Kidney glomerular epithelial cell (primary cell): ENCODE measurements at places on chromosomes 1 and 21.

DNA sequence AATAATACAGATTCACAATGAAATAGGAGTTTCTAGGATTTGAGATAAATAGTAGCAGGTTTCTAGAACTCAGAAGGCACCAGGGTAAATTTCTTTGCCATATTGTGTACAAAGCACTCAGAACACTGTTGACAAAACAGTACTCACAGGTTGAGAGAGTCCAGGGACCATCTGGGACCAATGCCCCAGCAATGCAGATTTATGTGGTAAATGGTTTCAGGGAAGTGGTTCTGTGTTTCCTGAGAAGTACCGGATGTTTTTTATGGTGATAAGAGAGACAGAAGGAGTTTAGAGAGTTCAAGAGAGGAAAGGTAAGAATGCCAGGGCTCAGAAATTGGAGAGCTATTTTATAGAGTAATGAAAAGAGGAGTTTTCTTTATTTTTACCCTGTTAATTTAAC, 29.6 kb upstream of the DIPK1A start:
- no peak for DNase-seq

- no peak for DNase-seq
Measured at GRCh38 chr1:84973498-84974334, 23.2 kb downstream of the MCOLN2 start.

GRCh38 chr1:111535256-111536191, 32.1 kb upstream of the ADORA3 start:
- no peak for DNase-seq

GRCh38 chr21:39153373-39153772, 29.9 kb downstream of the PSMG1 start:
- no peak for DNase-seq

- DNase-seq, result peak; percentile 51
Measured at GRCh38 chr1:150364231-150365003, 470 bp downstream of the RPRD2 start.

DNA sequence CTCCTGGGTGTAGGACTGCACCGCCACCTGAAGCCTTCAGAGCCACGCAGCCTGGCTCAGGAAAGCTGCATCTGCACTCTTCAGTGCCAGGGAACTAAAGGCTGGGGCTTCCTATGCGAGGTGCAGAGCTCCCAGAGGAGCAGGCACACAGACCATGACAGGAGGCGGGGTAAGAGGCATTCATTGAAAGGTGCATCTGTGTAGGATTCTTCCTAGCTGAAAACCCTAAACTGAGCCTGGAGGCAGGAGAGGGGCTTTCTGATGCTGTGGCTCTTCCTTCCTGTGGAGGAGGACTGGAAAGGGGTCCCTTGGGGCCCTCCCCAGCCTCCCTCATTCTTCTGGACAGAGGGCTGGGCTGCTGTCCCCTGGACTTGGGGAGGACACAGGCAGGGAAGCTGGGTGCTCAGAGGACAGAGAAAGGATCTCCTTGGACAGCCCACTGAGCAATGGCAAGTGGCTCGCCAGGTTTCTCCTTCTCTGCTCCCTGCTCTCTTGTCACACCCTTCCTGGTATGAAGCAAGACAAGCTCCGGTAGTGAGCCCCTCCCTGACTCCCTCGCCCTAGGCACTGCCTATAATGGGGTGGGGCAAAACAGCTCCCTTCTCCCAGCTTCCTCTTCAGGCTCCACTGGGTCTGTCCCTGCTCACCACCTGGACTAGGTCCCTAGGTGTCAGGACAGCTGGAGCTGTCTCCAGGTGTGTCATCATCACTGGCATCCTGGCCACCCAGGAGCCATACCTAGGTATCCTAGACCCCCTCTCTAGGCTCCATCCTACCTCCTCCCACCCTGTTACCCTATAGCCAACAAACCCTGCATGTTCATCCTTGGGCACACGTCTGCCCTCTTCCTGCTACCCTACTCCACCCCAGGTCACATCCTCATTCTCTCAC, 20.0 kb downstream of the S100A6 start:
- DNase-seq, result no peak

DNA sequence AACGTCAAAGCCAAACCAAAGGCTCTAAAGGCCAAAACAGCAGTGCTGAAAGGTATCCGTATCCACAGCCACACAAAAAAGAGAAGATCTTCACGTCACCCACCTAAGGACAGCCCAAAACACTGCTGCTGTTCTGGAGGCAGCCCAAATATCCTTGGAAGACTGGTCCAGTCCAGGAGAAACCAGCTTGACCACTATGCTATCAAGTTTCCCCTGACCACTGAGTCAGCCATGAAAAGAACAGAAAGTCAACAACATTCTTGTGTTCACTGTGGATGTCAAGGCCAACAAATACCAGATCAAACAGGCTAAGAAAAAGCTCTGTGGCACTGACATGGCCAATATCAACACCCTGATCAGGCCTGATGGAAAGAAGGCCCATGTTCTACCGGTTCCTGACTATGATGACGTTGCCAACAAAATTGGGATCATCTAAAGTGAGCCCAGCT, 32.1 kb downstream of the ARID4B start:
- DNase-seq, result peak; percentile 13

DNA sequence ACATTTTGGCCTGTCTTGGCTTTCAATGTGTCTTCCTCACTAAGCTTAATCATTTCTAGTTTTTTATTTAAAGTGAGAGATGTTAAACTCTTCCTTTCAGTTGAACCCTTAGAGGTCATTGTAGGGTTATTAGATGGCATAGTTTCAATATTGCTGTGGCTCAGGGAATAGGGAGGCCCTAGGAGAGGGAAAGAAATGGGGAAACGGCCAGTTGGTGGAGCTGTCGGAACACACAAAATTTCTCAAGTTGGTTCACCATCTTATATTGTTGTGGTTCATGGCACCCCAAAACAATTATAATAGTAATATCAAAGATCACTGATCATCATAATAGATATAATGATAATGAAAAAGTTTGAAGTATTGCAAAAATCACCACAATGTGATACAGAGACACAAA, 31.4 kb upstream of the KAZN start:
- DNase-seq, result no peak

GRCh38 chr1:160911925-160912324, 26.9 kb upstream of the ITLN1 start:
- no peak for DNase-seq

DNA sequence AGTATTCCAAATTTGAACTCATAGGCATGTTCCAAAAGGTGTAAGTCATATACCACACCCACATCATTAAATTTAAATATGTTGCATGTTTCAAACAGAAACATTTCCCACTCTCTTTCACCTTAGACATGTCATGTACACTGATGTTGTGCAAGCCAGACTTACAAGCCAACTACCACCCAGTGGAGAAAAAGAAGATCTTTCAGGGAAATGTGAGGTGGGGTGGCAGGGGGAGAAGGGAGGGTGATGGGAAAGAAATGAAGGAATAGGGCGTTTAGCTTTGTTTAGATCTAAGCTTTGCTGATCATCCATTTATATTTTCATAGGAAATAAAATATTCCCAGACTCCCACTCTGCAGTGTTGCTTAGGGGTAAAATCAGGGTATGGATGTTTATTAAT, 1.6 kb downstream of the NEGR1 start:
- DNase-seq, result no peak

- DNase-seq, result no peak
Measured at GRCh38 chr1:244049162-244050013, 1.7 kb upstream of the ZBTB18 start.

- no peak for DNase-seq
Measured at GRCh38 chr1:167107456-167107855, 13.6 kb downstream of the STYXL2 start.

DNA sequence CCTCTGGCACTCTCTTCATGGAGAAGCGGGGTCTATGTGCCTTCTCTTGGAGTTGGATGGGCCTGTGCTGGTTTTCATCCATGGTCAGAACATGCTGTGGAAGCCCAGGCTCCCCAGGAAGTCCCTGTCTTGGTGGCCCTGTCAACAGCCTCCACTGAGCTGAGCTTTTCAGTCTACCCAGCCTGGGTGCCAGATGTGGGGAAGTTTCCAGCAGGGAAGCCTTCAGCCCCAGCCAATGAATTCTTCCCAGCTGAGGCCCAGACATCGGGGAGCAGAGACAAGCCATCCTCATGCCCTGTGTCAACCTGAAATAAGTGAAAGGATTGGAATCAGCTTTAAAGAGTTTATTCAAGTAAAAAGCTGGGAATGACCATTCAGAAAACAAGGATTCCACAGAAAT, 75.1 kb upstream of the PGBD5 start:
- no peak for DNase-seq

GRCh38 chr1:6389971-6390370, 3.6 kb downstream of the ACOT7 start:
- DNase-seq, result no peak
